ENCODE measurements at places on chromosomes 6 and 20.
A peak's percentile ranks its signal among the peaks of the same experiment; 100 is the strongest.

DNA sequence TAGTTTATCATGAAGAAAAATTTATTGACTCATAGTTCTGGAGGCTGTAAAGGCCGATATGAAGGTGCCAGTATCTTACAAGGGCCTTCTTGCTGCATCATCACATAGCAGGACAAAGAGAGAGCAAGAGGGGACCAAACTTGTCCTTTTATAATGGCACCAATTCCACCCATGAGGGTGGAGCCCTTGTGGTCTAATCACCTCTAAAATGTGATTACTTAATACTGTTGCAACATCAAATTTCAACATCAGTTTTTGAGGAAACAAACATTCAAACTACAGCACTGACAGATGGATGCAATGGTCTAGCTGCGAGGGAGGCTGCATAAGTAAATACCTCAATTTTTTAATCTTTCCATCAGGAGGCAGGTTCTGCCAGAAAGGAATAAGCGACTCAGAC lies 76.7 kb upstream of the LAMA2 start:
- no peak overlapping the region for H3K27ac ChIP-seq
- DNase-seq: no peak
- H3K4me1 ChIP-seq: peaks cover 5% of the 10 kb centered on the region
- no peaks in the 10 kb centered on the region for H3K36me3 ChIP-seq
- no peak overlapping the region for H3K4me3 ChIP-seq

- H3K4me1 ChIP-seq: no peaks in the 10 kb centered on the region
- H3K27me3 ChIP-seq: peaks cover 92% of the 10 kb centered on the region
- DNase-seq: no peak
- H3K27ac ChIP-seq: peak overlapping the region; percentile 73
- H3K36me3 ChIP-seq: no peaks in the 10 kb centered on the region
- H3K4me3 ChIP-seq: peak overlapping the region; percentile 33
Observed at GRCh38 chr6:26232940-26233648, 131.9 kb upstream of the BTN3A2 start.

DNA sequence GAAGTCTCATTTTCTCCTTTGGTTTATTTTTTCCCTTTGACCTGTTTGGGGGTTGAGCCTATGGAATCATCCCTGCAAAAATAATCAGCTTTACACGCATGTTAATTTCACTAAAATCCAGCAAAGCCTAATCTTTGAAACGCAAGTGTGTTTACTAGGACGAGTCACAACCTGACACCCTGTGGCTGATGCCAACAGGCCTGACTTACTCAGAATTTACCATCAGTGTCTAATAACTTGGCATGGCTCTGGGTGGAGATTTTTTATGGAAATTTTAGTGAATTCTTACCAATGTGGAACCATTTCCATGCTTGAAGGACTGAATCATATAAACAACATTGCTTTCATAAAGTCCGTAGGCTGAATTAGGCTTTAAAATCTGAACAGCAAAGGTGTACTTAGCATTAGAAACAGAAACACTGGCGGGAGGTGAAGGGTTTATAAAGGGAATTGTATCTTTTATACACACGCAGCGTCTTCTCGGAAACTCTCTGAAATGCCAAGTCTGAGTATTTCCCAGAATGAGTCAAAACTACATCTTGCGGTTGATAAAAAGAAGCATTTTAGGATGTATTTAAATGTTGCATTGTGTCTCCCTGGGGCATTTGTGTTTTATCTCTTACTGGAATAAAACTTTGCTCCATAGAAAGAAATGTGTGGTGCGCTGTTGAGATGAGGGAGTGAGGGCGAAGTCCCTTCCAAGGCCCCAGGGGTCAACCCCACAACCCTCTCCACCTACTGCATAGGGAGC lies 81.2 kb downstream of the DACT2 start:
- H3K27me3 ChIP-seq: no peaks in the 10 kb centered on the region
- no peak overlapping the region for H3K27ac ChIP-seq
- DNase-seq: no peak
- H3K36me3 ChIP-seq: no peaks in the 10 kb centered on the region

GRCh38 chr20:61830241-61830930 lies 235.3 kb downstream of the TAF4 start:
- H3K27me3 ChIP-seq: no peaks in the 10 kb centered on the region
- no peaks in the 10 kb centered on the region for H3K36me3 ChIP-seq
- H3K27ac ChIP-seq: no peak overlapping the region
- no peak overlapping the region for H3K4me3 ChIP-seq
- no peak for DNase-seq

- H3K27ac ChIP-seq: no peak overlapping the region
- no peak overlapping the region for H3K4me3 ChIP-seq
- H3K4me1 ChIP-seq: peaks cover 8% of the 10 kb centered on the region
- no peaks in the 10 kb centered on the region for H3K27me3 ChIP-seq
- DNase-seq: no peak
Observed at GRCh38 chr20:17562804-17563305, 7.0 kb upstream of the DSTN start.

Measured in tibial nerve (tissue), 4 donors.